Stimulated activated CD8-positive, alpha-beta memory T cell treated with anti-CD3 and anti-CD28 coated beads, Interleukin-4, amount 100 ng/mL, for 1 hour (primary cell): ENCODE measurements at places on chromosomes 13 and 19.

DNA sequence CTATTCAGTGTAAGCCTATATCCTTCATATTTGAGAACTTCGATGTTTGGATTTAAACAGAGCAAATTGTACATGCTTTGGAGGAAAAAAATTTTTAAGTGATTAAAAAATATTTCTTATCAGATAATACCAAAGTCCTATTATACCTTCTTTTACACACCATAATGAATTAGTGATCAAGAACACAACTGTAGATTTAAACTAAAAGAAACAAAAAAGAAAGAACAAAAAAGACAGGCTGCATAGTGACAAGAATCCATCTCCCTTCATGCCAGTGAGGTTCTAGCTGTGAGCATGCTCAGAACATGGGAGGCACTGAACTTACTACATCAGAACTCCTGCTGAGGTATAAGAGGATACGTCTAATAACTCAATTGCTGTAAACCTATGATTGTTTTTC is at the start of gene RXFP2:
Gene RXFP2 (plus strand): TSS at position 301 of the 400 bp plus-strand sequence. CDS start 87 bp downstream, at position 388.
- DNase-seq: no peak

GRCh38 chr19:11180346-11180745 is 17.0 kb downstream of the KANK2 start:
- DNase-seq: no peak

GRCh38 chr13:51614350-51614786 is 30.1 kb downstream of the WDFY2 start:
- DNase-seq: peak; percentile 5

- no peak for DNase-seq
Observed at GRCh38 chr13:57629821-57630235, 1.7 kb upstream of the PCDH17 start.

- no peak for DNase-seq
Observed at GRCh38 chr19:33796164-33796875, at the start of gene KCTD15. TSS of gene KCTD15 (plus strand) at chr19:33796870. CDS start at chr19:33800455, 3,585 bp downstream.

- no peak for DNase-seq
Observed at GRCh38 chr13:93951951-93952350, 527.5 kb downstream of the DCT start.

- no peak for DNase-seq
Observed at GRCh38 chr19:49333418-49333805, 1.8 kb upstream of the CD37 start.

DNA sequence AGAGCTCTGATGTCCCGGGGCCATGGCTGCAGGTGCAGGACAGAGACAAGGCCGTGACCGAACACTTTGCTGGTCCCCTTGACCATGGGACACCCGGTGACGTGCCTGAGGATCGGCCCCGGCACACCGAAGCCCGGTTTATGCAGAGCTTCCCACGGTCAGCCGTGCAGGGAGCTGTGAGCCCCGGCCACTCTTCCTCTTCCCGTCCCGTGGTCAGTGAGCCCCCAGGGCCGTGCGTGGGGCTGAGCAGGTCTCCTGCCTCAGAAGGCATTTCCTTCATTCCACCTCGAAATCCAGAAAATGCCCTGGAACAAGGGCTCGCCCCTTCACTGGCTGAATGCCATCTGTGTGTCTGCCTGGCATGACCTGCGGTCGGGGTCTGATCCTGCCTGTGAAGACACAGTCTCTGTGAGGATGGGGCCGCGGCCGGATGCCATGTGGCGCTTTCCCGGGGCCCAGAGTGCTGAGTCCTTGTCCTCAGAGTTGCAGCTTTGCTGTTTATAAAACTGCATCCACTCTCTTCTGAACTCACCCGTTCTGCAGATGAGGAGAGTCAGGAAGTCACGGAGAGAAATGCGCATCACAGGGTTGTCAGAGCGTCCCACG is 16.9 kb downstream of the MCF2L start:
- no peak for DNase-seq

GRCh38 chr19:38483016-38483630 is 49.6 kb downstream of the RYR1 start:
- no peak for DNase-seq

DNA sequence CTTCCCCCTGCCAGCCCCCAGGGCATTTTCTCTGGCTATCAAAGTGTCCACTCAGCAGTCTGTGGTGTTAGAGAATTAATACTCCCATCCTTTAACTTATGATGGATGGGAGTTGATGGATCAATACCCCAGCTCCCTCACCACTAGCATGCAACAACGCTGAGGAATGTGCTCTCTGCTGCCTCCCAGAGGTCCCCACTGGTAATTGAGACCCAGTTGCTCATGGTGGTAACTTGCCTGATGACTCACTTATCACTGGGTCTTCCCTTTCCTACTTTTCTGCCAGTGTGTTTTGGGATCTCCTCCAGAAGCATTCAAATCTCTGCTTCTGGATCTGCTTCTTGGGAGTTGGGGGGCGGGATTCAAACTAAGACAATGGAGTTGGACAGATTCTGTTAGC is 20.3 kb upstream of the CACNA1A start:
- DNase-seq: no peak

GRCh38 chr13:20993661-20994440 is 67.5 kb downstream of the LATS2 start:
- DNase-seq: no peak

GRCh38 chr19:43739439-43740235 is 15.1 kb downstream of the SMG9 start:
- no peak for DNase-seq

DNA sequence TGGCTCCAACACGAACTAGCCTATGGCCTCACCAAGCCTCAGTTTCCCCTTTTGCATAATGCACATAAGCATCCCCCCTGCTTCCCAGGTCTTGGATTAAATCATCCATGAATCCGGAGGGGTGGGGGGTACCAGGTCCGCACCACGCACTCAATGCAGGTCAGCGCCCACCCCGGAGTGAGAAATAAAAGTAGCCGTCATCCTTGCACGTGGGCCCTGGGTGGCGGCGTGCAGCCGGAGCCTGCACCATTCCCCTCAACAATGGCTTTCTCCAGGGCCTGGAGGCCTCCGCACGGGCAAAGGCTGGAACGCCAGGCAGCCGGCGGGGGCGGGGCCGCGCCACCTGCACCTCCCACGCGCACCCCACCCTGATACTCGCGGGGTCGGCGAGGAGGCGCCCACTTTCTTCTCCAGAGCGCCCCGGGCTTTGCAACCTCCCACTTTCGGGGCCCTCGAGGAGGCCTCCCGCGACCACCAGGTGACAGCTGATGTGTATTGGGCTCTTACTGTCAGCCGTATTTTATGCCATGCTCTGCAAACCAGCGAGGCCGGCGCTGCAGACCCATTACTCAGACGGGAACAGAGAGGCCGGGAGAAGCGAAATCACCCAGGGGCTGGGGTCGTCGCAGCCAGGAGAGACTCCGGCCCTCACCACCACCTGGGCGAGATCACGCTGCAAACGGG is 767 bp upstream of the GADD45B start:
- peak; percentile 27 for DNase-seq

GRCh38 chr13:23129331-23129730 is 51.4 kb upstream of the SGCG start:
- no peak for DNase-seq

- no peak for DNase-seq
Observed at GRCh38 chr19:58466089-58466759, 656 bp upstream of the ZNF324 start.

GRCh38 chr13:98541701-98542203 is 35.2 kb downstream of the STK24 start:
- no peak for DNase-seq

DNA sequence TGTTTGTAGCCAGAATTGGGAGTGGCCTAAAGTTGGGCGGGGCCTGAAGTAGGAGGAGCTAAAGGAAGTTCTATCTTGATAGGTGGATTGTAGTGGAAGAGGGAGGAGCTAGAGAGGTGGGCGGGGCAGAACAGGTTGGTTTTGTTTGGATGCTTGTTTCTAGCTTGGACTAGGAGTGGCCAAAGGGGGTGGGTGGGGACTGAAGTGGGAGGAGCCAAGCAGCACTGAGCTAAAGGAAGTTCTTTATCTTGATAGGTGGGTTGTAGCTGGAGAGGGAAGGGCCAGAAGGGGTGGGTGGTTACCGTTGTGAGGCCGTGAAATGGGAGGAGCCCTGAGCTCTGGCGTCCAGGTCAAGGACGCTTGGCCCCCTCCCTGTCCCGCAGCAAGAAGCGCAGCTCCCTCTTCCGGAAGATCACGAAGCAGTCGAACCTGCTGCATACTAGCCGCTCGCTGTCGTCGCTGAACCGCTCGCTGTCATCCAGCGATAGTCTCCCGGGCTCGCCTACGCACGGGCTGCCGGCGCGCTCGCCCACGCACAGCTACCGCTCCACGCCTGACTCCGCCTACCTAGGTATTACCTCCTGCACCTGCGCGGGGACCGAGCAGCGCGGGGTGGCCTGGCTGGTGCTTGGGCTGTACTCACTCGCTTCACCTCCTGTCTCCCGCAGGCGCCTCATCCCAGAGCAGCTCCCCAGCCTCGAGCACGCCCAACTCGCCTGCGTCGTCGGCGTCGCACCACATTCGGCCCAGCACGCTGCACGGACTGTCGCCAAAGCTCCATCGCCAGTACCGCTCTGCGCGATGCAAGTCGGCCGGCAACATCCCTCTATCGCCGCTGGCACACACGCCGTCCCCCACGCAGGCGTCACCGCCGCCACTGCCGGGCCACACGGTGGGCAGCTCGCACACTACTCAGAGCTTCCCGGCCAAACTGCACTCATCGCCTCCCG is 8.0 kb downstream of the DNASE2 start:
- DNase-seq: no peak

- DNase-seq: no peak
Observed at GRCh38 chr13:44089452-44089851, 209.7 kb downstream of the LACC1 start.

- DNase-seq: no peak
Observed at GRCh38 chr19:1601613-1602064, 3.6 kb downstream of the UQCR11 start.

- DNase-seq: no peak
Observed at GRCh38 chr19:49559928-49560327, 20.4 kb downstream of the NOSIP start.

DNA sequence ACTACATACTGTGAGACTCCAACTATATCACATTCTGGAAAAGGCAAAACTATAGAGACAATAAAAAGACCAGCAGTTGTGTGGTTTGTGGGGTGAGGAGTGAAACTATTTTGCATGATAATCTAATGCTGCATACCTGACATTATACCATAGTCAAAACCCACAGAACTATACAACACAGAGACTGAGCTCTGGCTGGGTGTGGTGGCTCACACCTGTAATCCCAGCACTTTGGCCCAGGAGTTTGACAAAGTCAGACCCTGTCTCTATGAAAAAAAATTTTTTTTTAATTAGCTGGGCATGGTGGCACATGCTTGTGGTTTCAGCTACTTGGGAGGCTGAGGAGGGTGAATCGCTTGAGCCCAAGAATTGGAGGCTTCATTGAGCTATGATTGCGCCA is 11.9 kb downstream of the ZNF541 start:
- no peak for DNase-seq

DNA sequence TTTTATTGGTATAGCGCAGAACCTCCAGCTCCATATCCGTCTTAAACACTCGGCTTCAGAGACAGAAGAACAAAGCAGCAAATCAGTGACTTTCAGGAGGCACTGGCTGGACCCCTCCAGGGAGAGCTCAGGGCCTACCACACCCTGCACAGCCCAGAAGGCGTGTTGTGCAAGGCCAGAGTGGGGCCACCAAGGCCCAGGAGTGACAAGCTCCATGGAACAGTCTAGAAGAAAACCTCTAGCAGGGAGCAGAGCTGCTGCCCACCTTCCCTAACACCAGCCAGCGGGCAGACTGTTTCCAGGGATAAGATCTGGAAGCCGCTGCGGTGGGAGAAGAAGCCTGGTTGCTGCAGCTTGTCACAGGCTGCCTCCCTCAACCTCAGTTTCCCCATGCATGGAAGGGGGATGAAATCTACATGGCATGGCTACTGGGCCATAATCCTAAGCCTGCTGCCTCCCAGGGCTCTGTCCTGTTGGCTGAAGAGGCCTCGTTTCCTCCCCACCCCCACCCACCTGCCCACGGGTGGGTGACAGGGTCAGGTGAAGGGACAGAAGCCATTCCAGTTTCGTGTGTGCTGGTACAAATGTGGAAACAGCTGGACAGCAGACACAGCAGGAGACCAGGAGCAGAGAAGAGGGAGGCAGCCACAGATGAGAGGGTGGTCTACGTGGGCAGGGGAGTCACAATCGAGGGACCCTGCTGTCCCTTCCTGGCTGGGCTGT is 57.4 kb downstream of the PEPD start:
- DNase-seq: no peak

DNA sequence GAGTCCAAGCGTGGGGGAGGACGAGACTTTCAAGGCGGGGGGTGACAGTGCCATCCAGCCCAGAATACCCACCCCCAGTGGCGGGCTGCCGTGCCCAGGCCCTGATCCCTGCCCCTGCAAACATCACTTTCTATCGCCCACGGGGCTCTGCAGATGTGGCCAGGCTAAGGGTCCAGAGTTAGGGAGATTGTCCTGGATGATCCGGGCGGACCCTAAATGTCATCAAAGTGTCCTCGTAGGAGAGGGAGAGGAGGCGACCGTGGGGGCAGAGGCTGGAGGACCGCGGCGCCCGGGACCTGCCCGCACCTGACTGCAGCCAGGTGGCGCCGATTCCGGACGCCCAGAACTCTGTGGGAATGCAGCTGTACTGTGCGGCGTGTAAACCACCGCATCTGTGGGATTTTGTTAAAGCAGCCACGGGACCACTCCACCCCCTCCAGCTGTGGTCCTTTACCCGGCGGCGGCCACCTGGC is 32.4 kb downstream of the GJA3 start:
- DNase-seq: no peak

- no peak for DNase-seq
Observed at GRCh38 chr13:54029226-54029625, 1000.6 kb downstream of the OLFM4 start.

DNA sequence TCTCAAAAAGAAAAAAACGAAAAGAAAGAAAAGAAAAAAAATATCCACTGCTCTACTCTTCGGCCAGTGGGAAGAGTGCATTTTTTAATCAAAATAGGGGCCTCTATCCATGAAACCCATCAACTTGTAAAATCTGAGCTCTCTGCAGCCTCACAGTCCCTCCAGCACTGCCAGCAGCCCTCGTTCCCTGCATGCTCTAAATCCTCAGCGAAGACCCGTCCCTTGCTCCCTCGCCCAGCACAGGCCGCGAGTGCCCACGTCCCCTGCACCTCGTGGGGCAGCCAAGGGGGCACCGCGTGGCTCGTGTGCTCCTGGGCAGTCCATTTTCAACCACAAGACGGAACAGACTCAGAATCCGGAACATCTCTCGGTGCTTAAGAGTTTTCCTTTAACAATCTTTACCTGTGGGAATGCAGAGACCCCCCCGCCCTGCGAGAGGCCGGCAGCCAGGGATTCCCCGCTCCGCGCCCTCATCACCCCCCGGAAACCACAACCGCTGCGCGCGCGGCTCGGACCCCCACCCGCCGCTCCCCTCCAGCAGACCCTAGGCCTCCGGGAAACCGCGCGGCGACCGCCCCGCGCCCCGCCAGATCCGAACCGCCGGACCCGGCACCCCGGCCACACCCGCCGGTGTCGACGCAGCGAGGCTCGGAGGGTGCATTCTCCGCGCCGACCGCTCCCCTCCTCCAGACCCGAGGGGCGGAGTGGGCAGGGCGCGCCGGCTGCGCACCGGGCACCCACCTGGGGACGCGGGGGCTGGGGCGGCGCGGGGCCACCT is 638 bp downstream of the ANKRD27 start:
- no peak for DNase-seq
